ENCODE measurements at places on chromosomes 6 and 20.

DNA sequence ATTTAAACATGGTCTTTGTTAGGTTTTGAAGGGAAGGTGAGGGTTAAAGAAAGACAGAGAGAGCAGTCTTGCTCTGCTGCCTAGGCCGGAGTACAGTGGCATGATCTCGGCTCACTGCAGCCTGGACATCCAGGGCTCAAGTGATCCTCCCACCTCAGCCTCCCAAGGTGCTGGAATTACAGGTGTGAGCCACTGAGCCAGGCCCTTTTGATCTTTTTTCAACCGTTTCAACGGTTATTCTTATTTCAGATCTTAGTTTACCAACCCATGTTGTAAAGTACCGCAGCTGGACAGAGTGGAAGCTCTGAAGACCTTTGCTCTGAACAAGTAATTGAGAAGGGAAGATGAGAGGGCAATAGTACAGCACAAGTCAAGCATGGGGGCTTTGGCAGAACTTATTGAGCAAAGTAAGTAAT, 1.2 kb upstream of the SRPK1 start:
- DNase-seq, result no peak

GRCh38 chr6:22095836-22096235, 201.0 kb downstream of the PRL start:
- no peak for DNase-seq

DNA sequence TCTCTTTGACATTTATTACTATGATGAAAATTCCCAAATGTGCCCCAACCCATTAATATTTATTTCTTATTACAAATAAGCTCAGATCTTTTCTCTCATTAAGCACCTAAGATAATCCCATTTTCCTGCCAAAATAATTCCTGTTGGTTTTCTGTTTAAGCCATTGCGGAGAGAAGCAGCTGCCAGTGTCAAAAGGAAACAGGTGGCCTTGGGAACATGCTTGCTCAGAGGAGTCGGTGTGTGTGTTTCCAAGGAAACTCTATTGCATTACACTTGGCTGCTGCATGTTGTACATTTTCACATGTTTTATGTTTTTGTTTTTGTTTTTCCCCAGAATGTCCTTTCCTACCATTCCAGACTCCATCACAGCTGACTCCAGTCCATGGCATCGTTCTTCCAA, 56.4 kb downstream of the CD24 start:
- no peak for DNase-seq

DNA sequence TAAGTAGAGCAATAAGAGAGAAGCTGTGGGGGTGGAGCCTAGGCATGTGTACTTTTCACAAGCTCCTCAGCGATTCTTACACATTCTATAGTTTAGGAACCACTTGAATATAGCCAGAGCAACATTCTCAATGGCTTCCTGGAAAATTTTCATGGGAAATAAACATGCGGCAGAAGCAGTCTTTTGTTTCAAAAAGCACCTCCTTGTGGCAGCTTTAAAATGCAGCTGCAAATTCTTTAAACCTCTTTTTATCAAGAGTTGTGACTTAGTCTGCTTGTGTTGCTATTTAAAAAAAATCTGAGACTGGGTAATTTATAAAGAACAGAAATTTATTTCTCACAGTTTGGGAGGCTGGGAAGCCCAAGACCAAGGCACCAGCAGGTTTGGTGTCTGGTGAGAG, 23.8 kb downstream of the NKX2-2 start:
- DNase-seq, result no peak

DNA sequence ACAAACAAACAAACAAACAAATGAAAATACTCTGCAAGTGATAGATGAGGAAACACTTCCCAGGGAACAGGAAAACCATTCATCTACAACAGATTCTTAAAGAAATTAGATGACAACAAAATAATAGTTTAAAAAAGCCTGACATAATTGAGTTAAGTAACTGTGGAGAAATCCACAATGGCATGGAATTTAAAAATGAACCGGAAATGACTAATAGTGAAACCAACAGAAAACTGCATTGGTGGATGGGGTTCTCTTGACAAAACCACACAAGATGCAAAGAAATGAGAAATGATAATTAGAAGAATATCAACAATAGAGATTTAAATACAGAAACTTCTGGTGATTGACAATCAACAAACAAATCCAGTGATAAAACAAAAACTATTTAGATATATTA, 785.6 kb downstream of the QKI start:
- DNase-seq, result no peak

- DNase-seq, result no peak
These were observed 15.8 kb downstream of the SHPRH start for GRCh38 chr6:145948328-145948727.

DNA sequence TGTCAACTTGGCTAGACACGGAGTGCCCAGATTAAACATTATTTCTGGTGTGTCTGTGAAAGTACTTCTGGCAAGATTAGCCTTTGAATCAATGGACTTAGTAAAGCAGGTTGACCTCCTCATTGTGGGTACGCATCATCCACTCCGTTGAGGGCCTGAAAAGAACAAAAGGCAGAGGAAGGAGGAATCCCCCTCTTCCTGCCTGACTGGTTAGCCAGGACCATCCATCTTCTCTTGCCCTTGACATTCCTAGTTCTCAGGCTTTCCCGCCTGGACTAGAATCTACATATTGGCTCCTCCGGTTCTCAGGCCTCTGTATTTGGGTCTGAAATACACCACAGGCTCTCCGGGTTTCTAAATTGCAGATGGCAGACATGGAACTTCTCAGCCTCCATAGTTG, 74.0 kb upstream of the POPDC3 start:
- no peak for DNase-seq

DNA sequence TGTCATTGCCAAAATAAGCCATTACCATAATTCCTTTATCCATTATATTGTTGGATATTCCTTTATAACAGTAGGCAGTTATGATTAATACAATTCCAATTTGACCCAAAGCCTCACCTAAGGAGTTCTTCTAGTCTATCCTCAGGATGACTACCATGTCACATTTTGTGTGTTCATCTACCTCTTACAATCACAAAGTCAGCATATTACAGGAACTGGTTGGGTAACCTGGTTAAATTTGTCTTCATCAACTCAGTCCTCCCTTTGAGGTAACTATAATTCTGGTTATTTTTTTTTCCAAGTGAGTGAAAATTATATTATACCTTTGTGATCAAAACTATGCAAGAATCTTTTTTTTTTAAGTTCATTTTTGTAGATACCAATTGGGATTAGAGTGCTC, 540.5 kb downstream of the BTBD3 start:
- DNase-seq, result no peak

- no peak for DNase-seq
These were observed 10.9 kb downstream of the FKBP1A start for GRCh38 chr20:1381753-1382591.

DNA sequence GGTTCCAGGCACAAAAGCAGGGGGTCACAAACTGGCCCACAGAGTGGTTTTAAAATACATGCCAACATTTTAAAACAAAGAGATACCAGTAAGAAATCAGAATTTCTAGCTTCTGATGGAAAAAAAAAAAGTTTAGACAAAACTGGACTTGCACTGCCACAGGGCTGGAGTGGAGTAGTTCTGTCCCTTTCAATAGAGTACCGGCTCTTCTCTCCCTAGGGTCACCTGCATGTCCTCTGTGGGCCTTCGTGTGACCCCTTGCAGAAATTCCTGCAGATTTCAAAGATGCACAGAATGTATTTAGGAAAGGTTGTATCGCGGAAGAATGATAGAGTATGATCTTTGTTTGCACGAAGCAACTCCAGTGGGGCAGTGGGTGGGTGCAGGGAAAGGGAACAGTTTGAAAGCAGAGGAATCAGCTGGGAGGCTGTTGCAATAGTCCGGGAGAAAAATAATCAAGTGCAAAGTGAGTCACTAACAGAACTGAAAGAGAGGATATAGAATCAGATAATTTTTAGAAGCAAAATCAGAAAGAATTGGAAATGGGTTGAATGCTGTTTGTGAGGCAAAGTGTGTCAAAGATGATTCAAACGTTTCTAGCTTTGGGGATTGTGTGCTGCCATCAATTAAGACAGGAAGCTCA, 97.3 kb upstream of the STXBP5 start:
- DNase-seq, result no peak

- no peak for DNase-seq
These were observed 5.7 kb upstream of the RBPJL start for GRCh38 chr20:45300961-45301360.

DNA sequence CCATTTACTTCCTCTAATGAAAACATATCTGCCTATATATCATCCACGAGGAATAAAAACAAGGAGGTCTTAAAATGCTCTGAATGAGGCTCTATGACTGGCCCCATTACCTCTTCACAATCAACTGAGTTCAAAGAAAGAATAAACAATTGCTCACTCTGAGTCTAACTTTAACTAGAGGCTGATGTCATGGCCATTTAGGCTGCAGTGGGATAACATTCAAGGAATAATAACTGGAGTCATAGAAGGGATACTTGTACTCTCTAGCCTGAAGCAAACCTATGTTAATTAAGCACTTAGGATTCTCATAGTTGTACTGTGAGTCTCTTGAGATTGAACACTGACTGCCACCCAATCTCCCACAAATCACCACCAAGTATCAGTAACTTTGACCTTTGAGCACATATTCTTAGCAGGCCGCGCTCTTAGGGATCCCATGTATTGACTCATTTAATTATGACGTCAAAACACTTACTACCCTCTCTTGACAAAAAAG, 70.2 kb downstream of the PERP start:
- DNase-seq, result no peak

GRCh38 chr6:146913842-146914488, 290.3 kb upstream of the STXBP5 start:
- DNase-seq, result peak; percentile 93

- no peak for DNase-seq
These were observed 4.3 kb downstream of the HMGN3 start for GRCh38 chr6:79230149-79230548.

GRCh38 chr6:170062915-170063241, 228.0 kb downstream of the DLL1 start:
- no peak for DNase-seq

- no peak for DNase-seq
These were observed 18.9 kb downstream of the GSTA4 start for GRCh38 chr6:52976149-52976548.

DNA sequence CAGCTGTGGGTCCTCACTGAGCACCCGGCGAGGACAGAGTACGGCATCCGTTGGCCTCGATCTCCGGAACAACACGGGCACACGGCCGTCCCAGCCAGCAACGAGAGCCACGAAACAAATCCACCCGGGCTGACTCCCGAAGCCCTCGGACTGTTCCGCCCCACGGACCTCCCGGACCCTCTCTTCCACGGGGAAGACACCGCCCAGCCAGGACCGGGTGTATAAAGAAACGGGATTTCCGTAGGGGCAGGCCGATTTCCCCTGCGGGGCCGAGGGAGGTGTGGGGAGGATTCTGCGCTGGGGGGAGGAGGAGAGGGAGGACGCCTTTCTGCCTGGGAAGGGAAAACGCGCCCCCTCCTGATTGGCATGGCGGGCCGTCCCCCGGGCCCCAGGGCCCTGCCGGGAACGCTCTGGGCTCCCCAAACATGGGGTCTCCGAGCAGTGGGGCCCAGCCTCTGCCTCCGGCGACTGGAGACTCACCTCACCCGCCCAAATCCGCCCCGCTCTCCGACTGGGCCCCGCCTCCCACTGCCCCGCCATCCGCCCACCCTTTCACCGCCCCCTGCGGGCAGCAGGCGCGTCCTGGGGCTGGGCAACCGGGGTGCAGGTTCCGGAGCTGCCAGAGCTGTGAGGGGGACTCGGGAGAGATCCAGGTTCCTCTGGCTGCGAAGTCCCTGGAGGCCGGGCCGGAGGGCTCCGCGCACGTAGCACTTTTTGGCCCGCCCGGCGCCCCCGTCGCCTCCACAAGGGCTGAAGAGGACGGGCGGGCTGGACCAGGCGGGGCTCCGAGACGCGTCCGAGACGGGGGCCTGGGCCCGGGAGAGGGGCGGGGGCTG, 679 bp upstream of the PPDPF start:
- no peak for DNase-seq

GRCh38 chr20:21661488-21662055, 43.9 kb upstream of the PAX1 start:
- no peak for DNase-seq

- DNase-seq, result no peak
These were observed 180.8 kb downstream of the UST start for GRCh38 chr6:148927586-148927985.

- peak; percentile 32 for DNase-seq
These were observed 30.1 kb downstream of the GMDS start for GRCh38 chr6:2215342-2215741.

GRCh38 chr20:31678389-31679356, 41.0 kb downstream of the COX4I2 start:
- DNase-seq, result no peak

DNA sequence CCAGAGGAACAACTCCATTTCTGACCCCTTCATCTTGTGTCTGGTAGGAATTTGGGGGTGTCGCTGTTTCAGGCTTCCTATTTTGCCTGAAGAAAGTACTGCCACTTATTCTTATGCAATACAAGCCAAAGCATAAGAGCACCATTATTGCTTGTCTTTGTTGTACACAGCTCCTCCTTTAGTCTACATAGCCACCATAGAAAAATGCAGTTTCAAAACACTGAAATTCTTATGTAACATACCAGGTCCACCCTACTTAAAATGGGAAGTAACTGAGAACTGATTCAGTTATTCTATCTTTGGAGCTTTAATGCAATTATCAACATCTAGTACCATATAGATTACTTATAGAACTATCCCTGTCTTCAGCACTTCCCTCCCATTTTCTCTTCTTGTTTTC, 255.5 kb downstream of the ARHGAP18 start:
- no peak for DNase-seq

DNA sequence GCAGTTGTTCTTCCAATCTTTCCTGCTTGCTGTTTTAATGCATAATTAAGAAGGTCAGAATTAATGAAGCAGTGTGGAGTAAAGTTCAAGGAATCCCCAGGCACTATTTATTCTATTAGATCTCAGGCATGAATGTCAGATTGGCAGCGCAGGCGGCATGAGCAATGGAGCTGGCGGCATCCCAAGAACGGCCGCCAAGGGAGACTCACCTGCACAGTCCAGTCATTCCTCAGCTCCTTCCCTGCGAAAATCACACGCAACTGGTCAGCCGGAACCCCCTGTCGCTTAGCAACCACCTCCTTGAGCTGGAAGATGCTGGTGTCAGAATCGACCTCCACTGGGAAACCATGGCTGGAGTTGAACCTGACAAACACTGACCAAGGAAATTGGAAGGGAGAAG, 284.5 kb downstream of the PRKN start:
- no peak for DNase-seq

GRCh38 chr6:74899416-74899815, 306.4 kb downstream of the COL12A1 start:
- DNase-seq, result no peak

- DNase-seq, result no peak
These were observed 2.4 kb upstream of the MDGA1 start for GRCh38 chr6:37699887-37700619.

DNA sequence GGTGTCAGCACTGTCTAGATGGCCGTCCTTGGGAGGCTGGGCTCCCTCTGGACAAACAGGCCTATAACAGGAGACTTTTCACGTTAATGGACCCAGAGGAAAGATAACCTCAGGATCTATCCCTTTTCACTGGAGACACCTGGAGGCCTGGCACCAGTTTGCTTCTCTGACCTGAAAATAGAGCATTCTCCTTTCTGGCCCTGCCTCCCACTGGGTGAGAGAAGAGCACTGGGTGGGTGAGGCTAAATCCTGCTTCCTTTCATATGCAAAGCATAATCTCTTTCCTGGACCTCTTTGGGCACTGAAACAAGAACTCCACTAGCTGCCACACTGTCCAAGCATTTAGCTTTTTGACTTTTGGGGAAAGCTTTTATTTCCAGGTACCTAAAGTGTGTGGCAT, 78.3 kb downstream of the FOXO3 start:
- no peak for DNase-seq

- DNase-seq, result no peak
These were observed 33.4 kb upstream of the SLC35B3 start for GRCh38 chr6:8468552-8469356.

- DNase-seq, result no peak
These were observed 28.2 kb upstream of the PLAGL1 start for GRCh38 chr6:144036064-144036834.
